ENCODE measurements at places on chromosomes 7 and 10.

DNA sequence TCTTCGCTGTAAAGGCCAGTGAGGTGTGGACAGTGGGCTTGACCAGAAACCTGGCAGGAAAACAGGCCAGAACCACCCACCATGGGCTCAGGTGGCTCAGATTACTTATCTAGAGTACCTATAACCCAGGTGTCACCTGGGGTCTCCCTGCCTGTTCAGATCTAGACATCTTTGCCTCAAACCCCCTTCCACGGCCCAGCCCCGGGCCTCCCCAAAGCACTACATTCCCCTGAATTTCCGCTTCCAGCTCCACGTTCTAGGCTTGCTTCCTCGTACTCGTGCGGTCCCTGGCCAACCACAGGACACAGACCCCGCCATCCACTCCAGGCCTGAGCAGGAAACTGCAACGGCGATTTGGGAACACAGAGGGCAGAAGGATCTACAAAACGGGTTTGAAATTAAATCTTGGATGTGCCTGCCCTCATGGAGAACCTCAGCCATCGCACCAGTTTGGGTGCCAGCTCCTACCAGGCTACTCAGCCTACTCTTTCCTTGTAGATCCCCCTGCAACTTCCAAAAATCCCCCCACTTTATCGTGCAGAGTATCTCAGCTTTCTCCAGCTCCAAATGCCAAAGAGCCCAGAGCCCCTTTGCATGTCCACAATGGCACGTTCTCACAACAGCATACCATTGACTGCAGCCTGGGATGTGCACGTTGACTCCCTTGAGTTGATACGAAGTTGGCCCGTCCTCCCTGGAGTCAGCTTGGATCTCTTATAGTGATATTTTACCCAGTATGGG is 62.7 kb upstream of the CACUL1 start:
- DNase-seq: no peak

GRCh38 chr7:115476671-115477181 is 553.8 kb downstream of the TFEC start:
- no peak for DNase-seq

DNA sequence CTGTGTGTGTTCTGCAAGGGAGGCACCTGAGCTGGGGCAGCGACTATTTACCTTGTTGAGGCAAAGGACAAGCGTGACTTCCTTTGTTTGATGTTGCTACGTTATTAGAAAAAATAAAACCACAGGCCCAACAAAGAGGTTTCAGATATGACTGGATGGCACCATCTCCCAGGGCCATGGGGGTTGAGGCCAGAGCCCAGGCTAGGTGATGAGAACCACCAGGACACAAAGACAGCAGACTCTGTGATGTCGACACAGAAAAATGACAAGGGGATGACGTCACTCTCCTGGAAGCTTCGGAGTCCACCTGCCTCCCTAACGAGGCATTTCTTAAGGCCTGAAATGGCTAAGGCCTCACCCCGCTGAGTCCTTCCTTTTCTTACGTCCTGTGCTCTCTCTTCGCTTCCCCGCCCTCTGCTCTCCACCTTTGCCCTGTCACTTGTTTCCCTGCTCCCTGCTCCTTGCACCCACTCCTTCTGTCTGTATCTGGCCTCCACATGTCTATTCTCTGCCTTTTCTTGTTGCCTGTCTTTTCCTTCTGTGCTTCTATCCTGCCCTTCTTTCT is 83.0 kb upstream of the ADRB1 start:
- peak; percentile 23 for DNase-seq

DNA sequence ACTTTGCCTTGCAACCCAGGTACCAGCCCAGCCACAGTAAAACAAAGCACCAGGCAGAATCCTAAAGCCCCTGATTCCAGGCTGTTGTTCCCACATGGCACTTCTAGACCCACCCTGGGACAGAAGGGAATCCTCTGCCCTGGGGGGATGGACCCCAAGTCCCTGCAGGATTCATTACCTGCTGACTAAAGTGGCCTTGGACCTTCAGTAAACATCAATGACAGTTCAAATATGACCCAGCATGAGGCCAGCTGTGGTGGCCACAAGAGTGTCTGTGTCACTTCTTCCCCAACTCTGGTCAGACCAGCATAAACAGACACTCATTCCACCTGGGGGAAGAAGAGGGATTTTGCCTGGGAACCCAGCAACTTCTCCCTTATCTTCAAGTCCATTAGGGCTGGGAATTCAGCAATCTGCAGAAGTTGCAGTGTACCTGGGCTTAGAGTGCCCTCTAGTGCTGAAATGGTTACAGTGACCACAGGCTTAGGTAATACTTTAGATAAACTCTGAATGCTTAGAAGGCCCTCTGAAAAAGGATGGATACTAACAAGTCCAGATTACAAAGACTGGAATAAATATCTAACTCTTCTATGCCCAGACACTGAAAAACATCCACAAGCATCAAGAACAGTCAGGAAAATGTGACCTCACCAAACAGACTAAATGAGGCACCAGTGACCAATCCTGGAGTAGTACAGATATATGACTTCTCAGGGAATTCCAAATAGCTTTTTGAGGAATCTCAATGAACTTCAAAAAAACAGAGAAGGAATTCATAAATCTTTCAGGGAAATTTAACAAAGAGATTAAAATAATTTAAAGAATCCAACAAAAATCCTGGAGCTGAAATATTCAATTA is 108.5 kb upstream of the TMEM168 start:
- DNase-seq: peak; percentile 65

DNA sequence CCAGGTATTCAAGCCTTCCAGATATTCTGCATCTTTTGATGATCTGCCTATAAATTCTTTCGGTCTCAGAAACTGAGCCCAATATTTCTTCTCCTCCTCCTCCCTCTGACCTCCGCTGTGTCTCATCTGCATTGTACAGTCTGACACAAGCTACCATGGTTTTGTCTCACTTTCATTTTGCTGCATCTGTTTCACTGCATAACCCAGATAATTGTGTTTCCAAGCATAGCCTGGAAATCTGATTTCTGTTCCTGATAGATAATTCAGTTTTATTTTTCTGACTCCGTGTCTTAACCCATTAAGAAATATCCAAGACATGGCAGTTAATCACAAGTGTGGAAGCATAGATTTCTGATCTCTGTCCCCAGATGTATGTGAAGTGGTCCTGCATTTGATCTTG is 374.2 kb upstream of the SEMA3A start:
- no peak for DNase-seq

GRCh38 chr7:44307301-44307900 is 18.0 kb downstream of the CAMK2B start:
- peak; percentile 80 for DNase-seq

- DNase-seq: peak; percentile 8
Measured at GRCh38 chr7:136870866-136871487, 2.5 kb downstream of the CHRM2 start.

GRCh38 chr7:76383089-76383944 is 24.5 kb upstream of the YWHAG start:
- DNase-seq: peak; percentile 46

DNA sequence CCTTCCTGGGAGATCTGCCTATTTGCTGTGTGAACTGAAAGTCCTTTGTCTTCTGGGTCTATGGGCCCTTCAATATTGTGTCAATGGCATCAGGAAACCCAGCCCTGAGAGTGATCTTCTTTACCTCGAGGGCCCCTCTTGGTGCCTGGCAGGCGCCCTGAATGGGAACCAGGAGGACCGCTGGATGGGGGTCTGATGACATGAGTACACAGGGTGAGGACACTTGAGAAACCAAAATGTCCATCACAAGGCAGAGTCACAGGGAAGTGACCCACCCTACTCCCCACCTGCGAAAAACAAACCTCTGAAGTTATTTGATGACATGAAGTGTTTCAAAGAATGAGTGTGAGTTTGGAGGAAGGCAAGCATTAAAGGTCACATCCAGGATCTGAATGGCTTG is 17.3 kb downstream of the SFTPA1 start:
- no peak for DNase-seq

- DNase-seq: no peak
Measured at GRCh38 chr7:7705318-7705717, 13.1 kb downstream of the RPA3 start.

DNA sequence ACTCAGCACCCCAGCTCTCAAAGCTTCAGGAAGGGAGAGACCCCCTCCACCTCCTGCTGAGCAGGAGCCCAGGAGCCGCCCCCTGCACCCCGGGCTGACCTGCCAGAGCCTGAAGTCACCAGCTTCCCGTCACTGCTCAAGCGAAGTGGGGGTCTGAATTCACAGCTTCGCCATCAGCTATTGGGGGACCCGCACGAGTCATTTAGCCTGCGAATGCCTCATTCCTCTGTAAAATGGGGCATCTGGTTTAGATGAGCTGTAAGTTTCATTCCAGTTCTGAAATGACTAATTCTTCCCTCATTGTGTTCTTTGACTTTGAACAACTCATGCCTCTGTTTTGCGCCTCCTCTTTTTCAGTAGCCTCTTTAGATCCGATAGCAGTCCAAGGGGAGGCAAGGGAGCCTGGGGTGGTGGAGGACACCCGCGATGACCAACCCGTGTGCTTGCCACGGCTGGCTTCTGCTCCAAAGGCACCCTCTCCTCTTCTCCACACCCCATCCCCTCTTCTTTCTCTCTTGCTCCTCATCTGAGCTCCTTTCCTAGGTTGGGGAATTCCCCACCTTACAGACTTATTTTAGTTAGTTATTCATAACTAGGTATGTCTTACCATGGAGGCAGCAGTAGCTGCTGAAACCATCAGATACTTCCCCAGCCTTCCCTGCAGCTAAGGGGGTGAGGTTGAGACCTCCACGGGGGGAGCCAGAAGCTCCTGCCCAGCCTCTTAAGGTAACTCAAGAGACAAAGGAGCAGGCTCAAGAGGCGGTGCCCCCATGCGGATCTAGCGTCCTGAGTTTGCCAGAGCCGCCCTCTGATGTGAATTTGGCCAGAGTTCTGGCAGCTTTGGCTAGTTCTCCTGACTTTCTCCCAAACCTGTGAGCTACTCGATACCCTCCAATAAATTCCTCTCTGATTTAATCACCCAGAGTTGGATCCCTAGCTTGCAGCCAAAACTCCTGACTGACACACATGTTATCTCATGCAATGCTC is 47.7 kb downstream of the RBM17 start:
- DNase-seq: peak; percentile 82

DNA sequence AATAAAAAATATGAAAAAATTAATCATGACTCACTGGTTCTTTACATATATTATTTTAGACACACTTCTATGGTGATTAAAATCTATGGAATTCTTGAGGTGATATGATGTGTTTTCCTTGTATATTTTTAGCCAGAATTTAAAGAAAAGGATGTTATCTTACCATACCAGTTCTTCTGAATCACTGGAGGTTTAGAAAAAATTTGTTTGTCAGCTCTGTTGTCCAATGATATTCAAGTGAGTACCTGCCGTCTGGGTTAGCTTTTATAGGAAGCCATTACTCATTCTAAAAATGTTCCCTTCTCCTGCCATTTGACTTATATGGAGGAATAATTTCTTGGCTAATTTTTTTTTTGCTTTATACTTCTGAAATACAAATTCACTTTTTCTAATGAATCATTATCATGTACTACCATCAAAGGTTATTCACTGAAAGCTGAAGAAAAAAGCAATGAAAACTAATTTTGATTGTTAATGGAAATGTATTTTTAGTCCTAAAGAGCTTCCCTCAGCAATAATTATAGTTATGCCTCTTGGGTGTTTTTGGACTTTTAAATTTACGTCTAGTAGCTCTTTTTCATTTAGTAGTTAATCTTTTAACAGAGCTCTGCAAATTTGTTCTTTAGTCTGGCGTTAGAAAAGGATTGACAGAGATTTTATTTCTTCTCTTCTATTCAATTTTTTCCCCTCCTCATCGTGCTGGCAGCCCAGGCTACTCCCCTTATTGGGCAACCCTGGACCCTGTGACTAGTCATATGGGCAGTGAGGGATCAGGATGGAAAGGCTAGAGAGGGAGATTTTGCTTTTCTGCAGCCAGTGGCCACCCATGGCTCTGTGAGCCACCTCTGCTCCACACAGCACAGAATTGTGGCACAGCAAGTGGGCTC is 434.2 kb downstream of the LRMDA start:
- peak; percentile 81 for DNase-seq

GRCh38 chr10:59623133-59624121 is 86.2 kb downstream of the SLC16A9 start:
- no peak for DNase-seq

DNA sequence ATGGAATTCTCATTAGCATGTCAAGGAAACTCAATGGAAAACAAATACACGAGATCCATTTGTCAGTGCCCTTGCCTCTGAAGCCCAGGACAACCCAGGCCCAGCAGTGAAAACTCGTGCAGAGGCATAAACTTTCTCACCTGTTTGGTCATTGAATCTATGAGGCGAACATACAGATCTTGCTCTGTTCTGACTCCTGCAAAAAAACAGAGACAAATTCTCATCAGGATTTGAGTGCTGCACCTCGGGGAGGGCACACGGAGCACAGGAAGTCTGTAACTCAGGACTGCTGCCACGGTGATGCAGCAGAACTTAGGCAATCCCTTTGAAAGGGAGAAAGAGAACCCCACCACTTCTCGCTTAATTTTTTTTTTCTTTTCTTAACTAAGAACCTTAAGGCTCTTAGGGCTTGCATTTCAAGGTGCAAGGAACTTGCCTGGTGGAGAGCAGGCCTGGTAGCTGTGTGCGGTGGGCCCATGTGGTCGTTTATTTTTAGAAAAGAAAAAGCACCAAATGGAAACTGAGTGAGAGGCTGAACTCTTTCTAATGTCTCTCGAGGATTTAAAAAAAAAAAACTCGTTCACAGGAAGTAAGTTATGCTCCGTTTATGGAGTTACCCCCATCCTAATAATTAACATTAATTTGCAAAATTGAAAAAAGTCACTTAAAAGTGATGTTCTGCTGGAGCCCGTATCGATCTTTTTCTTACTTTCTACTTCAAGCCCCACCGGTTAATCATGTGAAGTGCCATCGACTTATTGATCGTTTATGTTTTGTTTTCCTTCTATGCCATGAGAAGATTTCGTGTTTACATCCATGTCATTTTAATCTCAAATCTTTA is 1.8 kb downstream of the EBF3 start:
- no peak for DNase-seq

Data from fibroblast of skin of back (primary cell).